CD4-positive, alpha-beta memory T cell (primary cell): ENCODE measurements at places on chromosomes 7 and 10.

GRCh38 chr7:35985126-35985754, 167.8 kb upstream of the EEPD1 start:
- DNase-seq, result peak; percentile 81

DNA sequence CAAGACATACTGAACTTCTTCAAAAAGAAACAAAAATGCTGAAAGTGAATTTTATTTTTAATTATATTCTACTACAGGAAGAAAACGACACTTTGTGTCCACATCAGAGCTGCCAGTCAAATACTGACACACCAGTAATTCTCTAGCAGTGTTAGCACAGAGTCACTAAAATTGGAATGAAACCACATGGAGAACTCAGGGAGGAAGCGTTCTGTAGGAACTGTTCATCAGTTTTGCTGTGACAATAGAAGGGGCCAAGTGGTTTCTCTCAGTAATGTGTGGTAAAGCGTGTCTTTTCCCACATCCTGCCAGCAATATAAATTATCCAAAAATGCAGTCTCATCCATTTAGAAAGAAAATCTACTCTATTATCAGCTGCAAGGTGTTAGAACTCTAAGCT, 683.3 kb downstream of the GRM8 start:
- DNase-seq, result no peak

DNA sequence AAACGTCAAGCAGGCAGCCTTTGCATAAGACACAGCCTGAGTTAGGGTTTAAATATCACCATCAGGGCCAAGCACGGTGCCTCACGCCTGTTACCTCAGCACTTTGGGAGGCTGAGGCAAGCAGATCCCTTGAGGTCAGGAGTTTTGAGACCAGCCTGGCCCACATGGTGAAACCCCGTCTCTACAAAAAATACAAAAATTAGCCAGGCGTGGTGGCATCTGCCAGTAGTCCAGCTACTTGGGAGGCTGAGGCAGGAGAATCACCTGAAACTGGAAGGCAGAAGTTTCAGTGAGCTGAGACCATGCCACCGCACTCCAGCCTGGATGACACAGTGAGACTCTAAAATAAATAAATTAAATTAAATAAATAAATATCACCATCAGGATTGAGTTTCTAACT, 33.0 kb downstream of the SRPK2 start:
- DNase-seq, result no peak

- DNase-seq, result no peak
Observed at GRCh38 chr10:85600026-85600743, 766.4 kb downstream of the GRID1 start.

DNA sequence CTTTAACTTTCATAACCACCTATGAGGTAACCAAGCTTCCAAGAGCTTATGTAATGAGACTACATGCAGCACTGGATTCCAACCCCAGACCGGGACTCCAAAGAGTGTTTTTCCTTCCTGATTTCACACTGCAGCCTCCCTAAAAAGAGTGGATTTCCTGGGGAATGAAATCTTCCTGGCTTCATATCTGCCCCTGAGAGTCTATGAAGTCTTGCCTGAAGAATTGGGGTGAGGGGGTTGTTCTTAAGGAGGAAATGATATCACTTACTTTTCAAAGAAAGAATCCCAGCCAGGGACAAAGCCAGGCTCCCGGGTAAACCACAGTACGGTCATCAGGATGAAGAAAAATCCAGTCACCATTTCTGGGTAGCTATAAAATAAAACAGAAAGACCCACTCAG, 29.7 kb downstream of the STMP1 start:
- DNase-seq, result no peak

DNA sequence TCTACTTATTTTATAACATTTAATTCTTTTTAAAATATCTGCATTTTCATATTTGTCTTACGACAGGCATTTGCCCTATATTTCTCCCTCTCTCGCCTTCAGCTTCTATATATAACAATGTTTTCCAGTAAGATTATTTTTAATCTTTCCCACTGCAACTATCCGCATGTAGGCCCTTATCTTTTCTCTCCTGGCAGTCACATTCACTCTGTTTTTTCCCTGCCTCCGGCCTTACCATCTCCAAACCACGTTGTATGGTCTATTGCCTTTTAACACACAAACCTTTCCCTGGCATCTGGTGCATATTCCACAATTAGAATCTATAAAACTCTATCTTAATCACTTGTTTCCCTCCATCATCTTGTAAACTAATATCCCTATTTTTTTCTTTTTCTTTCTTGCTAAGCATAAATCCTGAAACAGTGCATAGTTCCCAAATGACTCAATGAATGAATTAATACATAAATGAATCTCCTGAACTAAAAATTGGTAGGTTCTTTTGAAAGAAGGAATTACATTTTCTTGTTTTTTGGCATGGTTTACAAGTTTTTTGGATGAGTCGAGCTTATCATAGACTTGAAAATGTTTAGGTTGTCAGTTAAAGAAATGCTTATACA, 173.2 kb downstream of the SEMA3A start:
- DNase-seq, result no peak

DNA sequence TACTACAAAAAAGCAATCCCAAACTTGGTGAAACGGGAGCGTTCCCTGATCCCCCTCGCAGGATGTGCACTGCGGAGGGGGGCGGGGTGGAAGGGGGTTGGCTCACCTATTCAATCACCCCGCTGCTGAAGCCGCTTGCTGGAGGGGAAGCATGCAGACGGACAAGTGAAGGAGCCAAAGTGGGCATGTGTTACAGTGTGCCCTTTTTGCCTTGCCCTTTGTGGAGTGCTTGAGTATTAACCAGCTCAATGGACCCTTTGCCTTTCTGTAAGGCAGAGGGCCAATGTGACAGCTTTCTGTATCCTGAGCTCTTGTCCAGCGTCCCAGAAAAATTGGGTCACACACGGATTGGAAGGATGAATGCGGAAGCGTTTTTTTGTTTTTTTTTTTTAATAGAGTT, 348.9 kb upstream of the NPSR1 start:
- DNase-seq, result no peak

- no peak for DNase-seq
Observed at GRCh38 chr10:113099431-113100183, 149.6 kb downstream of the TCF7L2 start.

DNA sequence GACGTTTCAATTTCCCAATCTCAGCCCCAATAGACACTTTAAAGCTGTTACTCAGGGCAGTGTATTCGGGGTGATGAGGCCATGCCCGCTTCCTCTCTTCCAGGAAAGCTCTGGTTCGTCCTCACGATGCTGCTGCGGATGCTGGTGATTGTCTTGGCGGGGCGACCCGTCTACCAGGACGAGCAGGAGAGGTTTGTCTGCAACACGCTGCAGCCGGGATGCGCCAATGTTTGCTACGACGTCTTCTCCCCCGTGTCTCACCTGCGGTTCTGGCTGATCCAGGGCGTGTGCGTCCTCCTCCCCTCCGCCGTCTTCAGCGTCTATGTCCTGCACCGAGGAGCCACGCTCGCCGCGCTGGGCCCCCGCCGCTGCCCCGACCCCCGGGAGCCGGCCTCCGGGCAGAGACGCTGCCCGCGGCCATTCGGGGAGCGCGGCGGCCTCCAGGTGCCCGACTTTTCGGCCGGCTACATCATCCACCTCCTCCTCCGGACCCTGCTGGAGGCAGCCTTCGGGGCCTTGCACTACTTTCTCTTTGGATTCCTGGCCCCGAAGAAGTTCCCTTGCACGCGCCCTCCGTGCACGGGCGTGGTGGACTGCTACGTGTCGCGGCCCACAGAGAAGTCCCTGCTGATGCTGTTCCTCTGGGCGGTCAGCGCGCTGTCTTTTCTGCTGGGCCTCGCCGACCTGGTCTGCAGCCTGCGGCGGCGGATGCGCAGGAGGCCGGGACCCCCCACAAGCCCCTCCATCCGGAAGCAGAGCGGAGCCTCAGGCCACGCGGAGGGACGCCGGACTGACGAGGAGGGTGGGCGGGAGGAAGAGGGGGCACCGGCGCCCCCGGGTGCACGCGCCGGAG, 2.6 kb downstream of the GJD4 start:
- DNase-seq, result peak; percentile 1

DNA sequence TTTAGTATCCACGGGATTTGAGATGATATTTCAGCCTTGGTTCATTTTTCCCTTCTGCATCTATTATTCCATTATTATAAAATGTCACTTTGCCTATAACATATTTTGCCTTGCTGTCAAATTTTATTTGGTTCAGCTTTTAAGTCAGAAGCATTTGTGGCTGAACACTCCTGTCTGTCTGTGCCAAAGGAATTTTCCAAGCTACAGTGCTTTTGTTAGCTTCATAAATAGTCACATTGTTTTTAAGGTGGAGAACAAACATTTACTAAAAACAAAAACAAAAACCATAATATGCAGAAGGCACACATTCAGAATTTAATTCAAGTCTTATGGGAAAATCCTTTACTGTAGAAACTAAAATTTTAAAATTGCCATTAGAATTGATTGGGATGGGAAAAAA, 33.8 kb upstream of the ELMO1 start:
- no peak for DNase-seq

- DNase-seq, result no peak
Observed at GRCh38 chr7:2253525-2254244, 11.7 kb downstream of the NUDT1 start.

GRCh38 chr7:70076325-70076724, 478.1 kb downstream of the AUTS2 start:
- no peak for DNase-seq

- no peak for DNase-seq
Observed at GRCh38 chr7:98215561-98216495, 4.6 kb downstream of the BHLHA15 start.

GRCh38 chr10:129396021-129396722, 70.9 kb upstream of the MGMT start:
- no peak for DNase-seq
